Activated CD4-positive, alpha-beta T cell treated with anti-CD3 and anti-CD28 coated beads for 24 hours (primary cell): ENCODE measurements at places on chromosomes 7 and 10.

DNA sequence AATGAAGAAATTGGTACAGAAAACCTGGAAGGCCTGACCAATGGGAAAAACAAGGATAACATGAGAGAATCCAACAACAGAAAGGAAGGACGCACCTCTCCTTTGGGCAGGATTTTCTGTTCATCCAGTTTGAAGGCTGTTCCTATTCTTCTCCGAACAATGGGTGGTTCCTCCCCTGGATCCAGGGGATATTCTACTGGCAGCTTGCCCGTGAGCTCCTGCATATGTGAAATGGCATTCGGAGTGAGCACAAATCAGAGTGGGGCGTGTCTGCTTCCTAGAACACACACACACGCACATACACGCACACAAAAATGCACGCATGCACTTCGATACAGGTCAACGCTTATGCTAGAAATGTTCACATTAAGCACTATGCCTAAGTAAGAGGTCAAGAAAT lies 83.5 kb downstream of the PRPF18 start:
- DNase-seq, result no peak

DNA sequence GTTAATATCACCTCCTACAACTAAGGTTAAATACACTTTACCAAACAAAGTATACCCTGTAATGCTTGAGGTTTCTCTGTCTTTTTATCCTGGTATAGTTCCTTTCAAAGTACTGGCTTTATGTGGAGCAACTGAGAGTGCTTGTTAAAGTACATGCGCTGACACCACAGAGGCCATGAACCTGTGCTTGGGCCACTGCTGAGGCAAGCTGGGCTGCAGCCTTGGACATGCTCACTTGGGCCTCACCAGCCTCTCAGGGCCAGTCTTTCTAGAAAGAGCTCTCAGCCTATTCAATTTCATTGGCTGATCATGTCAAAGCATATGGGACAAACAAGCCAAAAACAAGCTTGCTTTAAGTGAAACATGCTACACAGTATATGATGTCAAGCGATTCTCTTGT lies 126.1 kb upstream of the DNAJB12 start:
- no peak for DNase-seq

GRCh38 chr7:129947049-129947448 lies 5.7 kb downstream of the UBE2H start:
- DNase-seq, result no peak

GRCh38 chr10:32237644-32238345 lies 109.2 kb downstream of the EPC1 start:
- DNase-seq, result no peak

DNA sequence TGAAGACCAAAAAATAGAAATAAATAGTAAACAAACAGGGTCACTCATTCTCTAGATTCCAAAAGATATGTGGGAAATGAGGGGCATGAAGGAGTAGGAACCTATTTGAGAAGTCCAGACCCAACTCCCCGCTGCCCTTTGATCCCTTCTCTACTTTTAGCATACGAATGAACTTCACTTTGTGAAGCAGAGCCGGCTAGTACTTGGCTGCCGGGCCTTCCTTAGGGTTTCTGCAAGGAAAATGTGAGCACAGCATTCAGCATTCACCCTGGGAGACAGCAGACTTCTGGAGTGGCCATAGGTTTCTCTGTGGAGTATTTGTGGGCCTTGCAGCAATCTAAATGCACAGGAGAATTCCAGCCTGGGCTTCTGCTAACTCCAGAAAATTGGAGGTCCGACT lies 76.3 kb upstream of the PRKAR2B start:
- no peak for DNase-seq

DNA sequence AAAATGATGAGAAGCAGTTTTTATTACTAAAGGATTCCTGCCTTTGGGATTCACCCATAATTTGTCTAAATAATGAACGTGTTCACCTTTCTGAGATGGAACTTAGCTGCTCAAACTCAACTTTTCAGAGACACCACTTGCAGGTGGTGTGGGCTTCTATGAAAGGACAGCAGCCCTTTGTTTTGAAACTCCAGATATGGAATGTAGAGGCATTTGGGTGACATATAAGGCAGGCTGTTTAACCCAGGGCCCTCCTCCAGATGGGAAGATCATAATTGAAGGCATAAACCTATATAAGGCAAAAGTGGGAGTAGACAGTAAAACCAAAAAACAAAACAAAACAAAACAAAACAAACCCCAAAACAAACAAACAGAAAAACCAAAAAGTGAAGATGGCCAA lies 11.9 kb upstream of the HUS1 start:
- no peak for DNase-seq

GRCh38 chr7:28018446-28018845 lies 162.1 kb downstream of the JAZF1 start:
- no peak for DNase-seq

GRCh38 chr7:3092468-3092867 lies 48.8 kb upstream of the CARD11 start:
- peak; percentile 33 for DNase-seq

DNA sequence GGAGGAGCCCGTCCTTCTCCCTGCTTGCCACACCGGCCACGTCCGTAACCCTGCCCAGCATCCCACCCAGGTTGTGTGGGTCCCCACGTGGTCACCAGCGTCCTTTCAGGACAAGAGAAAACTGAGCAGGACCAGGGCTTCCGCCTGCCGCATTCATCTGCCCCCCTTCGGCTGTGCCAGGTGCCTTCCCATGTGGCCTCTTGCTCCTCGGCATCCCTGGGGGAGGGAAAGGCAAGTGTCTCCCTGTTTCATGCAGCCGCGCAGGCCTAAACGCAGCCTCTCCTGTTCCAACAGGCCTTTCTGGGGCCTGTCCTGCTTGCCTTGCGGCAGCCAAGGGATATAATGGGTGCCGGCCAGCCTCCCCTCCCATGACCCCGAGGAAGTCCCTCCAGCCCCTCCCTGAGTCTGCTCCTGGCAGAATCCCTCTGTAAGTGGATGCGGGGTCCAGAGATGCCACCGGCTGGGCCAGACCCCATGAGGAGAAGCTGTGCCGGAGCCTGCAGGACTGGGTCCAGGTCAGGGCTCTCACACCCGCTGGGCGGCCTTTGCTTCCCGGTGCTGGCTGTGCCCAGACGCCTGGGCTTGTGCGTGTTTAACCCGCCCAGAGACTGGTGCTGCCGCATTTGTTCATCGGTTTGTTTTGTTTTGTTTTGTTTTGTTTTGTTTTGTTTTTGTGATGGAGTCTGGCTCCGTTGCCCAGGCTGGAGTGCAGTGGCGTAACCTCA lies 23.1 kb downstream of the SHH start:
- no peak for DNase-seq

- DNase-seq, result no peak
These were observed 86.6 kb downstream of the STRA8 start for GRCh38 chr7:135320268-135320667.
